Activated B cell treated with CpG ODN at 0.5 μM for 24 hours (primary cell): ENCODE measurements at places on chromosomes 7 and 10.

GRCh38 chr10:90589825-90590224, 268.0 kb downstream of the HTR7 start:
- no peak for DNase-seq

- no peak for DNase-seq
Observed at GRCh38 chr7:45679516-45679915, 105.3 kb downstream of the ADCY1 start.

GRCh38 chr10:99676426-99676825, 17.1 kb downstream of the ENTPD7 start:
- DNase-seq = no peak

DNA sequence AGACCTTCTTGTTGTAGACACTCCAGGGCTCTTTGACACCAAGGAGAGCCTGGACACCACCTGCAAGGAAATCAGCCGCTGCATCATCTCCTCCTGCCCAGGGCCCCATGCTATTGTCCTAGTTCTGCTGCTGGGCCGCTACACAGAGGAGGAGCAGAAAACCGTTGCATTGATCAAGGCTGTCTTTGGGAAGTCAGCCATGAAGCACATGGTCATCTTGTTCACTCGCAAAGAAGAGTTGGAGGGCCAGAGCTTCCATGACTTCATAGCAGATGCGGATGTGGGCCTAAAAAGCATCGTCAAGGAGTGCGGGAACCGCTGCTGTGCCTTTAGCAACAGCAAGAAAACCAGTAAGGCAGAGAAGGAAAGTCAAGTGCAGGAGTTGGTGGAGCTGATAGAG, 5.5 kb downstream of the GIMAP7 start:
- DNase-seq = no peak

DNA sequence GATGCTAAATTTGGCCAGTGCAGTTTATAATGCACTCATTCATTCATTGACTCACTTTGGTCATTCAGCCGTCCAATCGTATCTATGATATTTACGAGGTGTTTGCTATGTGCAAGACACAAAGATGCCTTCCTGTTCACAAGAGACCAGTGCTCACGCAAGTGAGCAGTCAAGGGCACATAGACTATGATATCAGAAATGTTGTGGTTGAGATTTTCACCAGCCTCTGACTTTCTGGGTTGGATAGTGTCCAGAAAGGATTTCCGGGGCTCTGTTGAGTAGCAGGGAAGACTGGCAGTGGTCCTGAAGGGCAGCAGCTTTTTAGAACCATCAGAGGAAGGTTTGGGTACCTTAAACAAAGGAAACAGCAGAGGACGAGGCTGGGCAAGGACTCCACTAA, 191.8 kb downstream of the GALNT17 start:
- no peak for DNase-seq

- DNase-seq = no peak
Observed at GRCh38 chr10:97714401-97715258, 1.1 kb downstream of the MARVELD1 start.

GRCh38 chr10:78706726-78707540, 361.8 kb upstream of the ZMIZ1 start:
- DNase-seq = no peak

- DNase-seq = no peak
Observed at GRCh38 chr7:73890555-73891147, 29.7 kb downstream of the TMEM270 start.

DNA sequence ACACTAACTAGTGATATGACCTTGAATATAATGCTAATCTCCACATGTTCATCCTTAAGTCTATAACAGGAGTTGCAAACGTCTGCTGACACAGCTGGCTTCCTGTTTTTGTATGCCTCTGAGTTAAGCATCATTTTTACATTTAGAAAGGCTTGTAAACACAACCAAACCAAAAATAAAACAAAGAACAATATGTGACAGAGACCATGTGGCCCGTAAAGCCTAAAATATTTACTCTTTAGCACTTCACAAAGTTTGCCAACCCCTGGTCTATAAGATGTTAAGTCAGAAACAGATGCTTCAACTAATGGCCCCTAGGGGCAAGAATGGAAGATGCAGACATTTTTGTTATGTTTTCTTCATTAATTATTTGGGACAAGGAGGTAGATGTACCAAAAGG, 109.3 kb downstream of the CPEB3 start:
- no peak for DNase-seq
